ENCODE measurements at places on chromosomes 4 and X.

DNA sequence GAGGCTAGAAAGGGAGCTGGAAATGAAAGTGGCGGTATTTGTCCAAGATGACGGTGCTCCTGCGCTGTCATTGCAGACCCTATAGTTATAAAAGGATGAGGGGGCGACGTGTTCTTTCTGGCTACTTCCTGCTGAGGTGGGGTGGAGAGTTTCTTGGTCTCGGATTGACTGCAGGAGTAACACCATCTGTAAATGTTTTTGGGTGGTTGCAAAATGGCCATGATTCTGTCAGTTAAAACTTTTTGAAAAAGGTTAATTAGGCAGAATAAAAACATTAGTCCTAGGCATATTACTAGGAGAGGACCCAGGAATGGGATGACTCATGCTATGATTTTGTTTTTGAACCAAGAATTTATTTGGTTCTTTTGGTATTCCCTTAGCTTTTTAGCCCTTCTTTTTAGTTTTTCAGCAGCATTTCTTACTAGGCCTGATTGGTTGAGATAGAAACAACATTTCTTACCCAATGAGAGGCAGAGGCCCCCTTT is 53.1 kb downstream of the USP11 start:
- DNase-seq = no peak

- DNase-seq = no peak
These were observed 247.4 kb upstream of the GIMD1 start for GRCh38 chr4:106615961-106616360.

GRCh38 chr4:7466904-7467303 is 32.2 kb upstream of the PSAPL1 start:
- DNase-seq = no peak

GRCh38 chr4:186553717-186554116 is 1.6 kb downstream of the MTNR1A start:
- DNase-seq = no peak

GRCh38 chrX:37912777-37913176 is 65.4 kb upstream of the DYNLT3 start:
- DNase-seq = no peak

Measured in cardiac muscle cell (in vitro differentiated cells and primary cell).